Activated T-cell treated with anti-CD3 and anti-CD28 coated beads, Interleukin-2, amount 50 U/mL, for 4 hours (primary cell): ENCODE measurements at places on chromosomes 6 and 20.

DNA sequence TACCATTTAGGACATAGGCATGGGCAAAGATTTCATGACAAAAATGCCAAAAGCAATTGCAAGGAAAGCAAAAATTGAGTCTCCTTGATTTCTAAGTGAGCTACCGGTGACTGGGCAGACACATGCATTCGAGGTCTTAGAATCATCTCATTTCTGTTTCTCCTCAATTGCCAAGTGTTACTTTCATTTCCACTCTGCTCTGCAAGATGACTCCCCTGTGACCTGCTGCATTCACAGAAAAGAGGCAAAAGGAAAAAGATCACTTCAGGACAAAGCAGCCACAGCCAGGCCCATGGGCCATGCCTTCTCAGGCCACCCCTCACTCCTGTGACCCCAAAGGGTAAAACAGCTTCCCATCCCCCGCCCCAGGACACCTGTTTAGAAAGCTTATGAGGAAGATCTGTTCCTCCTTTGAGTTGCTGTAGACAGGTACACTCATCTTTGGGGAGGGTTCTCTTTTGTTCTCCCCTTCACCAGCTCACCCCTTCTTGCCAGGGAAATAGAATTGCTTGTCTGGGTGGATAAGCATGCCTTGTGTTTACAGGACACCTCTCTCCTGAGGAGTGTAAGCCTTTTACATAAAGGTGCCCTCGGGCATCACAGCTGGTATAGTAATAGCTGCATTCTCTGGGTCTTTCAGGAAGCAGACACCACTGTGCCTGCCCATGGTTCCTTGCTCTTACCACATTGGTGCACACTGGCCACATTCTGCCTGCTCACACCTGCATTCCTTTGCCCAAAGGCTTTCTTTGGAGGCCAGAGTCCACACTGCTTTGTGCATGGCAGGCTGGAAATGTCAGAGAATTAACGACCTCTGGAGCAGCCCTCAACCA is 105.0 kb downstream of the SLC24A3 start:
- DNase-seq: no peak

DNA sequence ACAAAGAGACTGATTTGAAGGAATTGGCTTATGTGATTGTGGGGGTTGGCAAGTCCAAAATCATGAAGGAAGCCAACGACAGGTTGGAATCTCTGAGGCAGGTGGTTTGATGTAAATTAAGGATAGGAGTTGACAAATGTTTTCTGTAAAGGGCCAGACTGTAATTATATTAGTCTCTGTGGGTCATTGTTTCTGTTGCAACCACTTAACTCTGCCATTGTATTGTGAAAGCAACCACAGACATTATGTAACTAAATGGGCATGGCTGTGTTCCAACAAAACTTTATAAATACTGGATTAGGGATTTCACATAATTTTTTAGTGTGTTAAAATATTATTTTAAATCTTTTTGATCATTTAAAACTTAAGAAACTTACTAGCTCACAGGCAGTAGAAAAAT is 199.2 kb upstream of the MYLIP start:
- no peak for DNase-seq

DNA sequence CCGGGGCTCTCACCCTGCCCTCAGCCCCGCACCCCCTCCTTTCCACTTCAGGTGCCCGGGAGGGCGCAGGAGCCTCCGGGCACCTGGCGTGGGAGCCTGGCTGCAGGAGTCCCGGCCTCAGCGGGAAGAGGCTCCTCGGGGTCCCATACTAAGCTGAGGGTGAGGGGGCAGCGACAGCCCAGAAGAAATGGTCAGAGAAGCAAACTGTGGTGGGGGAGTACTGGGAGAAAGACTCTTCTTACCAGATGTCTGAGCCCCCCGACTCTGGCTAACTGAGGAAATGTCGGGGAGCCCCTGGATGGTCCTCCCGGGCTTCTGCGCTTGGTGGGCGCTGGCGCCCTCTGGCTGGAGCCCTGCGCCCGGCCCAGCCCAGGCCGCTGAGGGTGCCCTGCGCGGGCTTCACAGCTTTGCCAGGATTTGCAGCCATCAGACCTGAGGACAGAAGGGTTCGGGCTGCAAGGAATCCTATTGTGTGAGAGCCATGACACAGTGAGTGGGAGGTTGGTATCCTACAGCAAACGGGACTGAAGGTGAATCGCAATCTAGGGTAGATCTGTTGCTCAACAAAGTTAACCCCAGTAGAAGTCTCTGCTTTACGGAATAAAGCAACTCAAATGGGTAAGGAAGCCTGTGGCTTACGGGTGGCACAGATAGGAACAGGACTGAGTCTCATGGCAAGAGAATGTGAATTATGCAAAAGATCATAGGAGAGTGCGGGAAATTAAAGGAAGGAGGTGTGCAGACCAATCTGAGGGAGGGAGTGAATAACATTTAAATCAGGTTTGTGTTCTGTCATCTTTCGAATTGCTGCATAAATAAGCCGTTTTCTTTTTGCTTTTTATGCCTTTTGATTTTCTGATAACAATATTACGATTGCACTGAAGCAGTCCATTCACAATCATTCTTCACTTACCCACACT is 639 bp upstream of the RCAN2 start:
- DNase-seq: no peak

DNA sequence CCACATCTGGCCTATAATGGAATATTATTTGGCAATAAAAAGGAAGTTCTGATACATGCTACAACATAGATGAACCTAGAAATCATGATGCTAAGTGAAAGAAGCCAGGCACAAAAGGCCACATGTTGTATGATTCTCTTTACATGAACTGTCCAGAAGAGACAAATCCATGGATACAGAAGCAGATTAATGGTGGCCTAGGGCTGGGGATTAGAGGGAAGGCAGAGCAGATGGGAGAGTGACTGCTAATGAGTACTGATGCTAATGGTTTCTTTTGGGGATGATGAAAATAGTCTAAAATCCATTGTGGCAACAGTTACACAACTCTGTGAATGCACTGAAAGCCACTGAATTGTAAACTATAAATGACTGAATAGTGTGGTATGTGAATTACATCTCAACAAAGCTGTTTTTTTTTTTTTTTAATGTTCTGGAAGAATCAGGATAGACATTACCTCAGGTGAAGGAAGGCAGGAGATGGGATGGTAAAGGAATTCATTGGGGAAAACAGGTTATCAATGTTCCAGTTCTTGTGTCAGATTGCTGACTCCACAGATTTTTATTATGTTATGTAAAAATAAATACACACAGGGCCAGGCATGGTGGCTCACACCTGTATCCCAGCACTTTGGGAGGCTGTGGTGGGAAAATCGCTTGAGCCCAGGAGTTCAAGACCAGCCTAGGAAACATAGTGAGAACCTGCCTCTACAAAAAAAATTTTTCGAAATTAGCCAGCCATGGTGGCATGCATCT is 8.9 kb upstream of the SOX12 start:
- no peak for DNase-seq

DNA sequence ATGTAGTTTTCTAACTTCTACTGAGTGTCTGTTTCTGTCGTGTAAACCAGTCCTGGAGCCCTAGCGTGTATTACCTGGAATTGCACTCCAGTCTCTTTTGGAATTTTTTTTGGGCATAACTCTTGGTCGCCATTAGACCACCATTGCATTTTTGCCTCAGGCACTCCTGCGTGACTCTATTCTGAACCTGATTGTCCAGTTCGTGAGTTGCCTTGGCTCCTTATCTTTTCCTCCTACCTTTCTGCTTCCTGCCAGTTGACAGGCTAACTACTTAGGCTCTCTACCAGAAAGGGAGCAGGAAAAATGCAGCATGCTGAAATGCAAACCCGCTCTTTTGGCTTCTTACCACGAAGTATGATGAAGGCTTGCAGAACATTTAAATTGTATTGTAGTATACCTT is 490.9 kb upstream of the SOX4 start:
- DNase-seq: no peak

- no peak for DNase-seq
Observed at GRCh38 chr20:45970646-45971424, 1.2 kb downstream of the ZNF335 start.

DNA sequence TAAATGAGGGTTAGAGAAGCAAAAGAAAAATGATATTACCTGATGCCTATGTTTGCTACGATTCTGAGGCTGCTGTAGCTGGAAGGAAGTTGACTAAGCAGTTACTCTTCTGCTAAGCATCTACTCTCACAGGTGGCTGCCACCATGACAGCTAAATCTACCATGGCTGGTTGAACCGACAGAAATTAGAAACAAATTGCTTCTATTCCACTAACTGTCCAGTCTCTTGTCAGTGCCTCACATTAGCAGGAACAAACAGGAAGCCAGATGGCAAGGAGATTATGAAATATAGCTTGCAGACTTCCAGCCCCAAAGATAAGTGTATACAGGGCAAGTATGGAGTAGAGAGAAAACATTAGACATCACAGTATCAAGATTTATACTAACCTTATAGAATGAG is 59.4 kb upstream of the TMEM200A start:
- no peak for DNase-seq

DNA sequence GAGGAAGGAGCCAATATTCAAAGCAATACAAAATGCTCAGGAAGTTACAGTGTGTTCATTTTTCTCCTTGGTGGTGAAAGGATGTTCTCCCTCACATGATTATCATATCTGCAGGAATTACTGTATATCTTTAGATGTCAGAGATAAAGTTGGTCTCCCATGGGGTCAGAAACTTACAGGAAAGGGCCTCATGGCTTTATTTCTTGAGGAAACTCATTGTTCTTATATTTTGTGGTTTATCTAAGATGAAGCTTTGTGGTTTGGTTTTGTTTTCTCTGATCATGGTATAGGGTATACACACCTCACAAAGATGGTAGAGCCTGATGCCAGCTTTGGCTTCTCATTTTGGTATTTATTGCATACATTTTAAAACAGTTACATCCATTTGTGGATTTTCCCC is 100.5 kb upstream of the STXBP5 start:
- no peak for DNase-seq

DNA sequence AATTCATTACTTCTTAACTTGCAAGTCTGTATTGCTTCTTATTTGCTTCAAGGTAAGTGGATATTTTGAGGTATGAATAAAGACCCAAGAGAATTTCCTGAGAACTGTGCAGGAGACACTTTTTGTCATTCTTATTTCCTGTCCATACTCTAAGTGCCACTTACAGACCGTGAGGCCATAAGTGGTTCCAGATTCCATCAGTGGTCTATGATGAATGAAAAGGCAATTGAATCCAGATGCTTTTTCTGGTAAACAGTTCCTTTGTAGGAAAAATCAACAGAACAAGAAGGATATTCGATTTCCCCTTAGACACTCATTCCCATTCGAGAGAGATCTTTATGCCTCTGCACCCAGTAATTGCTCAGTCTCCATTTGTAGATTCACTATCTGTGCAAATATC is 58.3 kb upstream of the PDE10A start:
- no peak for DNase-seq

DNA sequence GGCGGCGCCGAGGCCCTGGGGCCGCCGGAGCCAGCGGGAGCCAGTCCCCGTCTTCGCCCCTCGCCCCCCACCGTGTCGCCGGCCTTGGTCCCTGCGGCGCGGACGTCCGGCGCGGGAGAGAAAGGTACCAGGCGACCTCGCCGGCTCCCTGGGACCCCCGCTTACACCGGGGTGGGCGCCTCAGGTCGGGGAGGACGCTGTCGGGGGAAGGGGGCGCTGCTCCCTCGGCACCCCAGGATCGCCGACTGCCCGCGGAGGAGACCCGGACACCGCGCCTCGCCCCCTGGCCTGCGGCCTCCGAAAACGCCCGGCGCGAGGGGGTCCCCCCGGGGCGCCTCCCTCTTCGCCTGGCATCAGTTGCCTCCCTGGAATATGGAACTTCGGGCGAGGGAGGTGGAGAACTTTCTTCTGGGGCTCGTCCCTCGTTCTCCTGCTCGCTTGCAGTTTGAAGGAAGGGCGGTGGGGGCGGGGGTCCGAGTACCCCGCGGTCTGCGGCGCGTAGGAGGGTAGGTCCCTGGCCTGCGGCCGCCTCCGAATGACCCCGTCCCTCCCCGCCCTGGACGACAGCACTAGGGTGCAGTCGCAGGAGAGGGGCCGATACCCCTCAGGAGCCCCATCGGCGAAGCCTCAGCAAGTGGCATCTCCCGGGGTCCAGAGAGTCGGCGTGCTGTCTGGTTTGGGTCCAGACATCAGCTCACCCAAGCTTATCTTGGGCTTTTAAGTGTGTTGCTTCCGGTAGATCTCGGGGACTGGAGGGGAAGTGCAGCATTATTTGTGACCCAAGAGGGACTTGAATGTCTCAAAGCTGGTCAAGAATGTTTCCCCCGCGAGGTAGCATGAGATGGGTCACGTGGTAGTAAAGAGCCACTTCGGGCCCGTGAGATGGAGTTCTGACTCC is 549 bp downstream of the ANKRD6 start:
- peak; percentile 16 for DNase-seq

DNA sequence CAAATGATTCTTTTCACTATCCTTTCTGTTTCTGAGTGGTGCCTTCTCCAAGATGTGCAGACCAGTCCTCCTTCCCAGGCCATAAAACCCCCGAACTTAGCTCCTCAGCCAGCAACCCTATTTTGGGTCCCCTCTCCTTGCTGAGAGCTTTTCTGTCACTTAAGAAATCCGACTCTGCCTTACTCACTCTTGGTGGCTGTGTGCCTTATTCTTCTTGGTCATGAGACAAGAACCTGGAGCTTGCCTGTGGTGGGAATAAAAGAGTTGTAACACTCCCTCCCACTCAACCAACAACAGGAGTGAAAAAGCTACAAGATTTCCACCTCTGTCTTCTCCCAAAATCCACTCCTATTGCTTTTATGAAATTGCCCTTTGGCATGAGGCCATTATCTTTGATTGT is 62.6 kb downstream of the RPS12 start:
- DNase-seq: no peak

DNA sequence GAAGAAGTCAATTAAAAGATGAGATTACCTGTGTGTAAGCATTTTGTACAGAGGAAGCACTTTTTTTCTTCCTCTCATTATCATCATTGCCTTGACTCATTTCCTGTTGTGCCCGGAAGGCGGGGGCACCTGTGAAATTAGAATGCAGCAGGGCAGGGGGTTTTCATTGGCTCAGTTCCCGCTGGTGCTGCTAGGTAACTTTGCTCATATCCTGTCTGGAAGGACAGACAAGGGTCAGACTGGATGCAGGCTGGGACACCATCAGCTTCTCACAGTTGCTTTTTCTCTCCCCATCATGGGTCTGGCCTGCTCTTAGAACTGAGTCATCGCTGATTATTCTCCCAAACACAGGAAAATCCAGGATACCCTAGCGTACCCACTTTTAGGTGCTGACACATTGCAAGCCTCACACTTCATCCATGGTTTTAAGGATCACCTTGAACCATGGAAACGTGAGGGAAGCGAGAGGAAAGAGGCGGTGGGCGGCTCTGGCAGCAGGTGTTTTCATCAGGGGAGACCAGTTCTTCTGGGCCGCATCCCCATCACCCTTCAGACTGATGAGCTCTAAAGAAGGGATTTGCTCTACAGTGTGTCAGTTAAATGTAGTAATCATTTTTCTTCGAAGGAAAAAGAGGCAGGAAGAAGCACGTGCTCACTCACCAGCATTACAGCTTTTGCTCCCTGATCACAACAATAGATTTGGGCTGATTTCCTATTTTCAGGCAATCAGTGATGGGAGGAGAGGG is 195.7 kb upstream of the SASH1 start:
- peak; percentile 35 for DNase-seq

DNA sequence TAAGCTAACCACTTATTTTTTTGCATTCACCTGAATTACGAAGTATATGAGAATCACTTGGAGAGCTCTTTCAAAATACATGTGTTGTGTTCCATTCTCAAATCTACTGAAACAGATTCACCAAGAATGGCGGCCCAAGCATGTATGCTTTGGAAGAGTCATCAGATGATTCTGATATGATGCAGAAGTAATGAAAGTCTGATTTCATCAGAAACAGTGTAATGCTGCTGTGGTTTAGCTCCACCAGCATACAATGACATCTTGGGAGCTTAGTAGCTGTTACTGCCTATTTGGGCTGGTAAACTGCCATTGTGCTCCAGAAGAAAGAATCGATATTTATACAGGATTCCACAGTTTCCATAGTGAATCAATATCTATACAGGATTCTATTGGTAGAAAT is 52.9 kb downstream of the UBR2 start:
- DNase-seq: no peak
